Activated T-helper 9 cell treated with anti-CD3 and anti-CD28 coated beads, Interleukin-2, amount 50 U/mL, for 16 hours (primary cell): ENCODE measurements at places on chromosomes 3 and 15.

DNA sequence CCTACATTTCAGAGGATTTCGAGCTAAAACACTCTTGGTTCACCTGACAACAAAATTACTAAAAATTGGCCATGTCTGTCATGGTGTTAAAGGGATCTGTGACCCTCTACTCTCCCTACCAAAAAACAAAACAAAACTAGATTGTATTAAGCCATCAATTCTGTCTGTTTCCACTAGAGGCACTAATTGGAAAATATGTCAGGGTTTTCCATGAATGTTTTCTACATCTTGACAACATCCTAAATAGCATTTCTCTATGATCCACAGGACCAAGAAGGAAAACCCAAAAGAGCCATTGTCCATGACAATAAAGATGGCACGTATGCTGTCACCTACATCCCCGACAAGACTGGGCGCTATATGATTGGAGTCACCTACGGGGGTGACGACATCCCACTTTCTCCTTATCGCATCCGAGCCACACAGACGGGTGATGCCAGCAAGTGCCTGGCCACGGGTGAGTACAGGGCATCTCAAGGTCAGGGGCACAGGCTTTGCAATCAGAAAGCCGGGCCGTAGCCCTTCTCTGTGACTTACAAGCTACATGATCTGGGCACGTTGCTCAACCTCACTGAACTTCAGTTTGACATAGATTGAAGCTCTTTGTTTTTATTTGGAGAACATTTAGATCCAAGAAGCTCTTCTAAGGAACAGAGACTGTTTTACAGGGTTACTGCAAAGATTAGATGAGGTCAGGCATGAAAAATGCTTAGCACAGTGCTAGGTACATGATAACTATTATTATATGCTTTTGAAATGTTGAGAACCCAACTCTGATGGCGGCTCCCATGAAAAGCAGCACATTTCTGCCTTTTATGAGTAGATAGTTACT lies 74.8 kb downstream of the DNASE1L3 start:
- no peak for DNase-seq

- DNase-seq, result no peak
These were observed 43.2 kb downstream of the LDHAL6B start for GRCh38 chr15:59249816-59250215.

DNA sequence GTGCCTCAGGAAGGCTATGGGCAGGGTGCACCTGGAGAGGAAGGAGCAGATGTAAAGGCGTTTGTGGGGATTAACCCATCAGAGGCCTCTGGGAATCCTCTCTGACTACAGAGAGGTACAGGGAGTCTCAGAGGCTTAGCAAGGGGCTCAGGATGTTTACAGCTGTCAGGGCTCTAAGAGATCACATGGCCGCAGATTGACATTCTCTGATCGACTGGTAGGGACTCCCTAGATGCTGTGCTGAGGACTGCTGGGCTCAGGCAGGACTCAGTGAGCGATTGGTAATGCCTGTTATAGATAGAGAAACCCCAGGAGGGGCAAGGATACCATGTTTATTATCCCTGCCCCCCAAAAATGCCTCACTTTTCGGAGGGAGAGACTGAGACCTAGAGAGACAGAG lies 103.5 kb downstream of the CORO2B start:
- no peak for DNase-seq

GRCh38 chr3:153210660-153211059 lies 48.6 kb downstream of the RAP2B start:
- DNase-seq, result no peak

DNA sequence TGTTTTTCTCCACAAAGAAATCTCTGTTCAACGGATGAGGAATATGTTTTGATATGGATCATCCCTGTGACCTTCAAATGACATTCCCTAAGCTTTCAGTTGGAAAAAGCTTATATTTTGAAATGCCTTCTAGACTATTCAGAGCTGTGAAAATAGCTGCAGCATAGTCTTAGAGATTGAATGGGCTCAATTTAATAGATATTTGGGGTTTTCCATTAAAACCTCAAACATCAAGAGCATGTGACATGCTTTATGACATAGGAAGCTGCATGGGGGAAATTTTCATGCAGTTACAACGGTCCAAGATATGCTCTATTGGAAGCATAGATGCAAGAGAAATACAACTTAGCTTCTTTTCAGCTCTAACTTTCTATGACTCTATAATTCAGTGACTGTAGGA lies 102.8 kb downstream of the LSAMP start:
- DNase-seq, result no peak
